ENCODE measurements at places on chromosomes 5 and 9.

- no peak for DNase-seq
Observed at GRCh38 chr5:119876522-119876921, 247.2 kb downstream of the FAM170A start.

- no peak for DNase-seq
Observed at GRCh38 chr9:8232726-8233125, 433.1 kb upstream of the DMAC1 start.

DNA sequence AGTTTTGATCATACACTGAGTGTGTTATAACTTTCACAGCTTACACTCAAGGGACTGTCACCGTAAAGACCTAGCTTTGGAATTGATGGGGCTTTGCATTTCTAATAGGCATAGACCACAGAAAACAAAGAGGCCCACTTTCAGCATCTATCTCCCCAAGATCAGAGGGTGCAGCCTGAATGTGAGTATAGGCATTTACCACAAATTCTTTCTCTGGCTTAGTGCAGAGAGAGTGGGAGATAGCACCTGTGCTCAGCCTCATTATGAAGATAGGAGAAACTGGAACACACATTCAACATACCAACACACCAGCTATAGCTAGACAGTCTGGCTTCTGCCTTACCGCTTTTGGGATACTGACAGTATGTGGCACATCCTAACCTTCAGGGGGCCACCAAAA is 783.4 kb upstream of the GRAMD2B start:
- DNase-seq: no peak

DNA sequence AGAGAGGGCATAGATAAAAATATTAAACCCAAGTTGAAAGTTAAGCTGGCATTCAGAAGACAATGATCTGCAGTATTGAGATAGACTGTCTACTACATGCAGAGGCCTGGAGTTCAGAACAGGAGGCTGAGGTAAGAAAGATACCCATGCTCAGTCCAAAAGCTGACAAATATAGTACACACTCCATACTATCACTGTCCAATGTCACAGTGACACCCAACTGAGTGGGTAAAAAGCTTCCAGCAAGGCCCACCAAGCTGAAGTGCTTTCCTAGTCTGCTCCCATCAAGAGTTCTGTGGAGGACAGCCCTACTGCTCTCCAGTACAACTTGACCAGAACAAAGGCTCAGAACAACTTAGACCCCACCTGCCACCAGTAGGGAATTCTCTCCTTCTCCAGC is 124.9 kb downstream of the SLC12A2 start:
- no peak for DNase-seq

- no peak for DNase-seq
Observed at GRCh38 chr9:93582115-93582514, 5.7 kb downstream of the PHF2 start.

DNA sequence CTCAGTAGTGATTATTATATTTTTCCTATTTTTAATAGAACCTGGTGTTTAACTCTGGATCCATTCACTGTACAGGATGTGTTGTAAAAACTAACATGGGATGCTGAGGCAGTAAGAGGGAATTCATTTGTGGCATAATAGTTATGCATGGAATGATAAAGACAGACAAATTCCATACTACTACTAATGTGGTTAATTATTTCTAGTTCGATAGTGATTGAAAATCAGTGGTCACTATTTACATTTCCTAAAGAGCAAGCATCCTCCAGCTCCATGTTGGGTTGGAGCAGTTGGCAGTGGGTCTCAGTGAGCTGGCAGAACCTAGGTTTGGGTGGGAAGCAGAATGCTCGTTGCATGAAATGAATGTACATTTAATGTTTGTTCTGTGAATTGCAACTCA is 122.6 kb downstream of the SAXO1 start:
- no peak for DNase-seq

DNA sequence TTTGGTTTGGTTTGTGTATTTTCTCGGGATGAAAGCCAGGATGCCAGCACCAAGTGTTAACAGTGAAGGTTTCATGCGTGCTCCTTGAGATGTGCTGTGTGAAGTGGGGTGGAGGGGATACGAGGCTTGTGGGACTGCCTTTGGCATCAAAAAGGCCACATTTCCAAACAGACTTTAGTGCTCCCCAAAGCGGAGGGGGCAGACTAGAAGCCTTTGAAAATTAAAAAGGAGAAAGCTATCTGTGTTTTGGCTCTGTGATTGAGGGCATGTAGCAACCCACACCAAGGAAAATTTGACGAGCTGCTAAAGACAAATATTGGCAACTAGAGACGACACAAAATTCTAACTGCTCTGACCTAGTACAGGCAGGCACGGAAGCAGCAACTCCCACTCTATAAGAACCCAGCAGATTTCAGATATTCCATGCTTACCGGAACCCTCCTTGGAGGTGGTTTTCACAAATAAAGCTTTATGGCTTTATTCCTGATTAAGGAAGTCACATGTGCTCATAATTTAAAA is 154.5 kb downstream of the ARSB start:
- DNase-seq: no peak

DNA sequence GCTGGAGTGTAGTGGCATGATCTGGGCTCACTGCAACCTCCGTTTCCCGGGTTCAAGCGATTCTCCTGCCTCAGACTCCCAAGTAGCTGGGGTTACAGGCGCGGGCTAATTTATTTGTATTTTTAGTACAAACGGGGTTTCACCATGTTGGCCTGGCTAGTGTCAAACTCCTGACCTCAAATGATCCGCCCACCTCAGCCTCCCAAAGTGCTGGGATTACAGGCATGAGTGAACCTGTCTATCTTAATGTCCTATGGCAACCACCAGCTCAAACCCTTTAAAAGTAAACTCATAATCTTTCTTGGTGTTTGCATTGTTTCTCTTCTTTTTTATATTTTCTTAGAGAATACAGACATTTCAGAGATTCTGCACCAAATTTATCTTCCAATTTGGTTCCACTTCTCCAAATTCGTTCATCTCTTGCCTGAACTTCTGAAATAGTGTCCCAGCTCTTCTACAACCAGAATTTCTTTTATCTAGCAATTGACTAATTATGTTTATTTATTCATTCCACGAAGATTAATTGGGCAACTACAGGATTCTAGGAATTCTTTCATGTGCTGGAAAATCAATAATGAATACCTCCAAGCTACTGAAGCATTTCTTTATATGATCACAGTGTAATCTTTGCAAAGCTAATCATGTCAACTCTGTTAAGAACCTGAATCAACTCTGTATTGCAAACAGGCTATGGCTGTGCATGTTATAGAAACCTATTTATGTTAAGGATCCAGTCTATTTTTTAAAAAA is 60.0 kb upstream of the TYRP1 start:
- DNase-seq: no peak

DNA sequence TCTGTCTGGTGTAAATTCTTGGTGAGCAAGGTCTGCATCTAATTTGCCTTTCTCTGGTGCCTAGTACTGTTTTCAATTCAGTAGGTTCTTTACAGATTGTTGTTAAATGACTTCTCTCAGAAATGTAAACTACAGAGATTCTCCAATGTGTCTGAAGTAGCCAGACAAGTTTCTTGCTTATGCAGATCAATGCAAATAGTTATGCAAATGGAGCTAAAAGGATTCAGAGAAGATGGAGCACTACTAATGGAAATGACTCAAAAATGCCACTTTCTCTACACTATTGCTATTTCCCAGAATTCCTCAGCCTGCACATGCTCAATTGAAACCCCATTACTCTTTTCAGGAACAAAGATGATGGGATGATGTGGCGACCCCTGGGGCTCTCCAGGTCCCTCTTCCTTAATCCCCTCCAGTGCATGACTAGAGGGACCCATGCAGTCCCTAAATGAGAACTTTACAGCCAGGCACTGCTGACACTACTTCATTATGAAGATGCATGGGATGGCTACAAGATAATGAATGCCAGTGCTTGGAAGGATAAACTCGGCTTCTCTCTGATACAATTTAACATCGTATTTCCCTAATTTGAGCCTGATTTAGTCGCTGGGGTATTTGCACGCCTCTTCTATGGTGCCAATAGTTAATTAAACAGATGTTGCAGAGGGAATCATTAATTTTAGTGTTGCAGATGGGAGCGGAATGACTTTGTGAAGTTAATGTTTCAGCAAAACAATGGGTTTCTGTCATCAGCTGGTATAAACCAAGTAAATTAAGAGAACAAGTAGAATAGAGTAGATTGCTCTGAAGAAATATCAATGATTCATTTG is 753.2 kb downstream of the TLR4 start:
- DNase-seq: no peak

Measured in stimulated activated CD8-positive, alpha-beta memory T cell treated with anti-CD3 and anti-CD28 coated beads, Interleukin-7, amount 100 ng/mL, for 24 hours (primary cell).